ENCODE measurements at places on chromosomes 16 and 17.

GRCh38 chr17:67837965-67838364 lies 12.7 kb downstream of the BPTF start:
- DNase-seq, result no peak

GRCh38 chr17:63529711-63530556 lies 6.8 kb downstream of the KCNH6 start:
- no peak for DNase-seq

GRCh38 chr16:17347624-17348023 lies 123.1 kb downstream of the XYLT1 start:
- DNase-seq, result no peak

GRCh38 chr17:39899215-39899614 lies 19.2 kb downstream of the GSDMB start:
- DNase-seq, result no peak

- DNase-seq, result no peak
These were observed 2.5 kb downstream of the PSME3 start for GRCh38 chr17:42835732-42836131.

GRCh38 chr16:84518804-84519341 lies 14.4 kb upstream of the MEAK7 start:
- no peak for DNase-seq

GRCh38 chr16:1326391-1326790 lies 7.1 kb upstream of the BAIAP3 start:
- DNase-seq, result no peak

- no peak for DNase-seq
These were observed 9.1 kb downstream of the CA4 start for GRCh38 chr17:60158751-60159478.

GRCh38 chr16:85525420-85526184 lies 87.5 kb upstream of the GSE1 start:
- no peak for DNase-seq

DNA sequence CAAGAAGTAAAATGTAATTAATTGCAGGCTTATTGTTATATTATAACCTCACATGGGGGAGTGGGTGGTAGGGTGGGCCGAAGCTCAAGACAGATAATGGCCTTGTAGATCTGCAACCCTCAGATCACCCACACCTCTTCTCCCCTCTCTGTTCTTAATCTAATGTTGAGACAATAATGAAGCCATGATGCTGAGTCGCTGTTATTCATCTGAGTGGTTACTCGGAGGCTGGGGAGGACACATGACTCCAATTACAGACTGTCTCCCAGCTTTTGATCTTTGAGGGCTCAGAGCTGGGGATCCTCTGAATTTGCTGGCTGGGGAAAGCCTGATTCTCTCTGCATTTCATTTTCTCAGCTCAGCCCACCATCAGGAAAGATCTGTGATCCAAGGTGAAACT lies 275.3 kb downstream of the SHISA9 start:
- no peak for DNase-seq

GRCh38 chr17:81888988-81889595 lies 2.3 kb downstream of the ALYREF start:
- DNase-seq, result no peak

DNA sequence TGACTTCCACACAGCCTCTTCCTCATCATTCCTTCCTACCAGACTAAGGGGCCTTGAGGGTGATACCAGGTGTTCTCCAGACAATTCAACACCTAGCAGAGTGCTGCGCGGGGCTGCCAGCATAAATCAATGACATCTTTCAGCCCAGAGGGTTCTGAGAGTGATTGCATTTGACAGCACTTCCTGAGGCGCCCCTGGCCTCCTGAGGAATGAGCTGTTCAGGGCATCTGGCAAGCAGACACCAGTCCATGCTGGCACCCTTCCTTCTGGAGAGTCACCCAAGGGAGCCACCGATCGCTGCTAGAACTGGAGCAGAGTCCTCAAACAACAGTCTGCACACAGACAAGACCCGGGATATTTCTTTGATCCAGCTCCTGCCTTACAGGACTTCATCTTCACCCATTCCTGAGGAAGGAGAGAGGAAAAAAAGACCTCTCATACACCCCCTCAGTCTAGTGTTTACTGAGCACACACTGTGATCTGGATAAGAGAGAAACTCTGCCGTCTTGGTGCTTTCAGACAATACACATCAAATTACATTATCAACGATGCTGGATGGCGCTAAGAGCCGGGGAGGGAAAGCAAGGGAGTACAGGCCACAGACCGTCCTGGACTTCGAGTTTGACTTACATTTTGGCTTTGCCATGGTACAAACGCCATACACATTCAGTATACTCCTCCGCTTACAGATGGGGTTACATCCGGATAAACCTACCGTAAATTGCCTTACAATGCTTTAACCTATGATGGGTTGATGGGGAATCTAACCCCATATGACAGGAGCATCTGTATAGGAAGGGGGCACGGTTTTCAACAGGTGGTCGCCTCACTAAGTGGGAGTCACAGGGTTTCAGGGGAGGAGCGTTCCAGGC lies 23.0 kb downstream of the NPTX1 start:
- DNase-seq, result no peak

GRCh38 chr16:85301231-85301630 lies 189.0 kb upstream of the CIBAR2 start:
- no peak for DNase-seq

GRCh38 chr16:66442502-66443268 lies 15.6 kb downstream of the BEAN1 start:
- no peak for DNase-seq

DNA sequence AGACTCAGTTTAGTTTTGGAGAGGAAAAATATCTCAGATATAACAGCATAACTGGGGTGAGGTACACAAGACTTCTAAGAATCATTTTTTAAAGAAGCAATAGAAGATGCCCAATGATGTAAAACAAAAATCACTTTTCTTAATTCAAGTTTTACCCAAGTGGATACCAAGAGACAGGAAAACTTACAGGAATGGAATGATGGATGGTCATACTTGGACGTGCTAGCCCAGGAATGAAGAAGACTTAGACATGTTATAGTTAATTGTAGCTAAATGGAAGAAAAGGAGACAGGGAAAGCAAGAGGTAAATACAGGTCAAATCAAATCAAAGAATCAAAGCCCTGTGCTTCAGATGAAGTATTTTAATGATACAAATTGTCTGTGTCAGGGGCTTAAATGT lies 312.7 kb upstream of the KCNJ16 start:
- DNase-seq, result no peak

DNA sequence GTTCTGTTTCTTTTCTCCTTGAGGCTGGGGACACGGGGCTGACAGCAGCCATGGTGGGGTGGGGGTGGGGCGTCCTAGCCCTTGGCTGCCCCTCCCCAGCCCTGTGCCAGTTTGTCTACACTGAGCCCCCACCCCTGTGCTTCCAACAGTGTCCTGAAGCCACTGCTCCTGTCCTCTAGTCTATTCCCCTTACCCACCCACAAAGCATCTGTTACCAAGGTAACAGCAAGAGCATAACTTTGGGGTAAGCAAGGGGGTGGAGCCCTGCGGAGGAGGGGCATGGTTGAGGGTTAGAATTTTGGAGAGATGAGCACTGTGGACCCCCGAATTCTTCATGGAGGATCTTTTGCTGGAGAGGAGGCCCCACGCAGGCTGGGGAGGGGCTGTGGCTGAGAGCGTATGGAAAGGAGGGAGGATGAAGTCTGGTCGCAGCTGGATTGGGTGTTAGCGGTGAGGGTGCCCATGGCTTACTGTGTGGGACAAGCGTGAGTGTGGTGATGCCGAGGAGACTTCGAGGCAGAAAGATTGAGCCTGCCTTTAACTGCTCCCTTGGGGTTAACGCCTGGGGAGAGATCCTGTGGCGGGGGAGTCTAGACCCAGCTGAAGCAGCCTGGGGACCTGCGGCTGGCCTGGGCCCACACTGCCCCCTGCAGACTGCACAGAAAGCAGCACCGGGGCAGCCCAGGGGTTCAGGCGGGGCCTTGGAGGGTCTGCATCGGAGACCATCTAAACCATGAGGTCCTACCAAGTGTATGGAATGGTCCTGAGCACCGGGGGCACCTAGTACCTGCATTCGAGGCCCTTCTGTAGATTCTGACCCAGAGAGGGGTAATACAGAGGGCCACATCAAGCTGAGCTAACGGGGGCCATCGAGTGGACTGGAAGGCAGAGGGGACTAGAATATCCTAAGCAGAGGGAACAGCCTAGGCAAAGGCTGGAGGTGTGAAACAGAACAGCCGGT lies 6.1 kb upstream of the STAC2 start:
- no peak for DNase-seq

DNA sequence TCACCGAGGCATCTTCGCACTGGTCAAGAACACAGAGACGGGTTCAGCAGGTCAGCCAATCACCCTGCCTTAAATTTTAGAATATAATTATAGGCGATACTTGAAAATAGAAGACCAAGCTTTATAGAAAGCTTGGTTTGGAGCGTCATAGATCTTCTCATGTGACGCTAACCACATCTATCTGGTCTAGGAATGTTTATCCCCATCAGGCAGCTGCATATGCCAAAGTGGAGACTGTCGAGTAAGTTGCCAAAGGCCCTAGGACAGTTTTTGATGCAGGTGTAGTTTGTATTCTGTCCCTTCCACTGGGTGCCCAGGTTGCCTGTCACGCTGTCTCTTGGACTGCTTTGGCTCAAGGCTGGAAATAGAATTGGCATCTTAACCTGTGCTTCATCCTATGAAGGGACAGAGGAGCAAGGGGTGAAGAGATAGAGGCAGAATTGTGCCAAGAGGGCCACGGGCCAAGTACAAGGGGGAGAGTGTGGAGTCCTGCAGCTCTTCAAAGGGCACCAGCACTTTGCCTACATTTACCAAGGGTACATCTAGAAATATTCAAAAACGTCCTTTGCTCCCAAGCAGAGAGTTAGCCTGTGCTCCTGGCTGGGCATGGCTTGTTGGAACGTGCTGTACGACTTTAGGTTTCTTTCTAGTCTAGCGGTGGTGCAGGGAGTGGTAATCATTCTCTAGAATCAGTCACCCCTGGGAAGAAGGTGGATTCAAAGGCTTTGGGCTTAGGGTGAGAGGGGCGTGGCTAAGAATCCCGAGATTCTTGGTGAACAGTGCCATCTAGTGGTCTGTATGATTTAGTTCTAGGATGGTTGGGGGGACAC lies 5.3 kb upstream of the WIPI1 start:
- peak; percentile 69 for DNase-seq

DNA sequence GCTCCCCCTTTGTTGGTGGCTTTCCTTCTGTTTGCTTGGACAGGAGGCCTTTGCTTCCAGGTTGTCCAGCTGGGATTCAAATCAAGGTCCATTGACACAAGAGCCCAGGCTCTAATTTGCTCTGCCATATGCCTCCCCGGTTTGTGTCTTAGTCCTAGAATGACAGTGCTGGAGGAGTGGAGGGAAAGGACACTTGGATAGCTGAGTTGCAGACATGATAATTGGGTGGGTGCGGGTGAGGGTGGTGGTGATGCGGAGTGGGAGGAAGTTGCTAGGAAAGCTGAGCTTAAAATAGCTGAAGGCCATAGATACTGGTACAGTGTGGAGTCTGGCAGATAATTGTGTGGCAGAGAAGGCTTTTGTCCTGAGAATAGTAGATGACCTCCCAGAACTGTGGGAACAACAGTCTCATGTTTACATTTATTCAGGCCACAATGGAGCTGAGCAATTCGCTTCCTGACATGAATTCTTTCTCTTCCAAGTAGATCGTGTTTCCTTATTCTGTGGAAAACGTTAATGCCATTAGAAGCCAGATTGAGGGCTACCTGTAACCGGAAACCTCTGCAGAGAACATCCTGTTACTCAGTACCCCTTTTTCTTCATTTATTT lies 23.8 kb downstream of the SEC14L1 start:
- DNase-seq, result no peak

DNA sequence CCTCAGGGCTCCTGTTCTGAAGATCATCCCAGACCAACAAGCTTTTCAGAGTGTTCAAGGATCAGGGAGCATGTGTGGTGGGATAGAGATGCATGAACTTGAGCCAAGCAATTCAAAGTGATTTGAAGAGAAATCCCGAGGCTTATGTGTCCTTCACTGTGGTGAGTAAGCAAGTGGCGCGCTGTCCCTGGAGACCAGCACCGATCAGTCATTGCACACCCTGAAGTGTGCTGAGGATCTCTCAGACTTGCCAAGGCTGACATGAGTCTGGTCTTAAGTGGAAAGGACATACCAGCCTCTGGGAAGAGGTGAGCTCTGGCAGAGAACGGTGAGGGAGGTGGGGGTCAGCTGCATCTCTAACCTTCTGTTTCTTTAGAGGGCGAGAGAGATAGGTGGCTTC lies 43.8 kb upstream of the CDH13 start:
- DNase-seq, result no peak

GRCh38 chr17:50194140-50194933 lies 7.1 kb downstream of the COL1A1 start:
- no peak for DNase-seq

- DNase-seq, result no peak
These were observed 7.2 kb downstream of the SPACA3 start for GRCh38 chr17:32998887-32999228.

DNA sequence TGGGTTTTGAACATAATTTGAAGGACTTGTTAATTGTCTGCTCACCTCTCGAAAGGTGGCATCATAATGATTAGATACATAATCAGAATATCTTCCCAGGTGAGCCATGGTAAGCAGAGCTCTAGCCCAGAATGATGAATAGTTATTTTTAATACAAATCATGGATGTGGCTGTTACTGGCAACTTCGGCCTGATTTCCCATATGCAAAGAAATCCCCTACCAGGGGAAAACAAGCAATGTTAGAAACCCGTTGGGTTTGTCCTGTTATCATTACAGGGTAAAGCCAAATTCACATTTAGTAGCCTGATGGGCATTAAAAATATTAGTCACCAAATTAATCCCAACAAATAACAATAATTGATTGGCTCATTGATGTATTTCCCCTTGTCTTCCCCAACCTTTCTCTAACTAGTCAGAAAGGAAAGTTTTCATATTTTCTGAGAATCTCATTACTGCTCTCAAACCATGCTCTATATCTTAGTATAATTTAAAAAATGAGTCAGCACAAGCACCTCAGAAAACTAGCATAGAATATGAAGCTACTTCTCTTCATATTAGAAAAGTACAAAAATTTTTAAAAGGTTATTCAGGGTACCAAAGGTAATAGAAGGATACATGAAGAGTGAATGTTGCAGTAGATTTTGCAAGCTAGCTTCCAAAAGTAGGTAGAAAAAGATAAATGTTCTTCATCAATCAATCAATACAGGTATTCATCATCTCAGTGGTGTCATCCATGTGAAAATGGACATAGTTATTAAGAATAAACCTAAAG lies 5.0 kb downstream of the STAT5B start:
- no peak for DNase-seq

DNA sequence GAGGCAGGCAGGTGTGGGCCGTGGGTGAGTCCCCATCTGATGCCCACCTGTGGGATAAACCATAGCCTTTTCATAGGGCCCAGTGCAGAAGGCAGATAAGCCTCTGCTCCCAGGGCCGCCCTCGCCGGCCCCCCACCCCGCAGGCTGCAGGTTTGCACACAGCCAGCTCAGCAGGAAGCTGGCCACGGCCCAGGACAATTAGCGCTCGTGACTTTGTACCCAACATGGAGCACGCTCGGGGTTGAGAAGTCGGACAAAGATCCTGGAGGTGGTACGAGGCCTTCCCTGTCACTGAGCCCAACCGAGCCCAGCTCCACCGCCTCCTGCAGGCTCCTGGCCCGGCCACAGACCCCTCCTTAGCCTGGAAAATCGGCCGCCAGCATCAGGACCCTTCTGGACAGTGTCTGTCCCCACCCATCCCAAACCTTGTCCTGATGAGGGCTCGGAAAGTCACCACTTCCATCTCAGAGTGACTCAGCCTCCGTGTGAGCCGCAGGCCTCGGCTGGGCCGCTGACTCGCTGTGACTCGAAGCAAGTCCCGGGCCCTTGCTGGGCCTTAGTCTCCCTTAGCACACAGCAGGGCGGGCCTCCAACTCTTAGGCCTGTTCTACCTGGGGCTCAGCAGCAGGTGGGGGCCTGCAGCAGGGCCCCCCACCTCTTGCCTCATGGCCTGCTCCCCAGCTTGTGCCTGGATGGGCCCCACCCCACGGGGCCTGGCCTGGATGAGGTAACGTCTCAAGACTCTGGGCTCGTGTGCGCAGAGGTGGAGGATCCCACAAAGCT lies 22.7 kb downstream of the FAM83G start:
- no peak for DNase-seq

Data from HFF-Myc (cell line).